ENCODE measurements at places on chromosomes 1 and 21. TPM values are rescaled to one million over a fixed set of nuclear protein-coding genes. Genes with fewer than 3 reads are reported as not detected.

PARS2 gene
- total RNA-seq = 5.7 TPM

C1orf116 gene
- 0.19 TPM for total RNA-seq

LENEP gene
- total RNA-seq = not detected

SLC22A15 gene
- total RNA-seq = 3.6 TPM

MYOM3 gene
- total RNA-seq = 0.31 TPM

FAAH gene
- total RNA-seq = 6.8 TPM

AMIGO1 gene
- 19.3 TPM for total RNA-seq

CADM3 gene
- total RNA-seq = 11.7 TPM

DNA sequence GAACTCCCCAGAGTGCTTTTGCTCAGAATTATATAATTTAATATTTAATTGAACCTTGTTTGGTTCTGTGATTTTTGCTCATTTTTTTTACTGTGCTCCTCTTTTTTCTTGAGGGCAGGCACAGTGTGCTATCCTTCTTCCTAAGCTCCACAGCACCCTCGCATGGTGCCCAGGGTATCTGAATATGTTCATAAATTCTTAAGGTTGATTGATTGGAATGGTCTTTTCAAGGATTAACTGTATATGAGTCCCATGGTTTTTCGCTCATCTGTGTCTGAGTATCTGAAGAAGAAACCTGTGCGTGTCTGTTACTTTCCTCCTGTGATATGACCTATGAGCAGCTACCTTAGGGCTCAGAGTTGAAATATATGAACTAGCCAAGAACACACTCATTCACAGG, 393.7 kb downstream of the HLX start:
- ATAC-seq = no peak

- ATAC-seq = no peak
These were observed at the start of gene KCNJ10 for GRCh38 chr1:160069460-160070231. TSS of gene KCNJ10 (minus strand) at chr1:160070160. CDS start at chr1:160042532, 27,628 bp downstream.

DNA sequence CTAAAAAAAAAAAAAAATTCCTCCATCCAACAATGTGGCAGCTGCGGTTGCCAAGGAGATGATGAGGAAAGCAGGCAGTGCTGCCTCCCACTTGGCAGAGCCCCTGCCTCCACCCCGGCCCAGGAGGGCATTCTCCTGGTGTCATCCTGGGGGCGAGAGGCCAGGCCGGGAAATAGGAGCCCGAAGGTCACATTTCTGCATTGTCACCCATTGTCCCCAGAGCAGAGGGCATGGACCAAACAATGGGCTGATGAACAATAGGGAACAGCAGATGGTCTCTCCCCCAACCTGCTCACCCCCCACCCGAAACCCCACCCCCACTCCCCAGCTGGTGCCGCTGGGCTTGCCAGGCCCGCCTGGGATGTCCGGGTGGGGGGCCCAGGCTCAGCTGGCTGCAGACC, 37.3 kb downstream of the CAMK2N1 start:
- no peak for ATAC-seq

DNA sequence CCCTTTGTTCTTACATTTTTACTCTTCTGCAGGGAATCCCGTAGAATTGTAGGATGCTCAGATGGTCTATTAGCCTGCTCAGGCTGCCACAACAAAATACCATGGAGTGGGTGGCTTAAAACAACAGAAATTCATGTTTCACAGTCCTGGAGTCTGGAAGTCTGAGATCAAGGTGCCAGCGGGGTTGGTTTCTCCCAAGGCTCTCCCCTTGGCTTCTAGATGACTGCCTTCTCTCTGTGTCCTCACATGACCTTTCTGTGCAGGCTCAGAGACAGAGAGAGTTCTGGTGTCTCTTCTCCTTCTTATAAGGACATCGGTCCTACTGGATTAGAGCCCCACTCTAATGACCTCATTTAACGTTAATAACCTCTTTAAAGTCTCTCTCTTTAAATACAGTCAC, 41.7 kb downstream of the HUNK start:
- ATAC-seq = no peak

- no peak for ATAC-seq
These were observed 162.0 kb downstream of the KIF26B start for GRCh38 chr1:245316784-245317183.

DNA sequence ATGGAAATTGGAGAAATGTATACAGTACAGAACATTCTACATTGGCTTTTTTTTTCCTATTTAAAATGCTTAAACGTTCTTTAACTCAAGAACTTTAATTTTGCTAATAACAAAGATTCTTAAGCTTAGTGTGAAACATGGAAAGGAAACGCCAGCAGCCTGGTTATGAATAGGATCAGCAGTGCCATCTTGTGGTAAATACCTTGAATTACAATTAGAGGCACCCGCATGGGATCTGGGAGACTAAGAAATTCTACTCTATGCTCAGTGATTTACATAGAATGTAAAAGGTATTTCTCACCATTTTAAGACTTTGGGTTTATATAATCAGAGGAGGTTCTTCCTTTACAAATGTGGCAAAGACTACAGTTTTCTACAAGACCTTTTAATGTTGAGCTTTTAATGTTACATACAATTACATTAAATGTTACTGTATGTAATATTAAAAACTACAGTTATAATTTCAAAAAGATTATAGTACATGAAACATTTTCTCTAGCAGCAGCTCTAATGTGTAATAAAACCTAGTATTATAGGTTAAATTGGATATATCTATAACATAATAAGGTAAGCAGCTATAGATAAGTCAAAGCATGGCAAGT, 32.1 kb upstream of the APOBEC4 start:
- ATAC-seq = no peak

DNA sequence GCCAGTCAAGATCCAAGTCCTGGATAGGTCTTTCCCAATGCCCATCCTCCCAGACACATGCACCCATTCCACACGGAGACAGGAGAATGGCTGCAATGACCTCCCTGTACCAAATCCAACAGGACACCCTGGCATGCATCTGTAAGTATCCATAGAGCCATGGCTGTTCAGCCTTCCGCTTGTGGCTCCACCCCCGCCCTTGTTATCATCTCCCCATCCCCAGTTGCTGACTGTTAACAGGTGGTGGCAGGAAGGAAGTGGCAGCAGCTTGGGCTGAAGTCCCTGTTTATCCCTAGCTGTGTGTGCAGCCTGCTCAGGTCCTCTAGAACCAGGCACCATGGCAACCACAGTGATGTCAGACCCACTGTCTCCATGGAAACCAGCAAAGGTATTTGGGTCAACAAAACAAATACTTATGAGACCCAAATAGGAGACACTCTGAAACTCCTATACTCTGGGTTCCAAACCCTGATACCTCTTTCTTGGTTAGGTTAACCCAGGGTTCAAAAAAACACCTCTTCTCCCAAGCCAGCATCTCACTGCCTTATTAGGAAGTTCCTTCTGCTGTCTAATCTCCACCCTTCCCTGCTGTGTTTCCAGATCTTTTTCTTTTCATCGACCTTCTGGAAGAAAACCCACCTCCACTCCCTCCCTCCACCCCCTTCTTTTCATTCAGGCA, 721 bp downstream of the PBXIP1 start:
- peak; percentile 28 for ATAC-seq

GRCh38 chr1:116565222-116565621, 5.6 kb downstream of the CD58 start:
- no peak for ATAC-seq

DNA sequence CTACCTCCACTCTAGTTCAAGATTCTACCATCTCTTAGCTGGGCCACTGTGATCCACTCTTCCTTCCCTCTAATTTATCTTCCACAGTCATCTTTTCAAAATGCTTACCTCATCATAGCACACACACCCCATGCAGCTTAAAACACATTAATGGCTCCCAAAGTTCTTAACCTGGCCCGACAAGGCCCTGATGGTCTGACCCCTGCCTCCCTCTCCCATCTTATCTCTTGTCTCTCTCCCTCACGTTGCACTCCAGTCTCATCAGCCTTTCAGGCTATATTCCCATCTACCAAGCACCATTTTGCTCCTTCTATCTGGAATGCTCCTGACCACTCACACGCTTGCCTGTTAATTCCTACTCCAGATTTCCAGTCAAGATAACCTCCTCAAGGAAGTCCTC, 2.5 kb upstream of the ZBTB8A start:
- no peak for ATAC-seq

DNA sequence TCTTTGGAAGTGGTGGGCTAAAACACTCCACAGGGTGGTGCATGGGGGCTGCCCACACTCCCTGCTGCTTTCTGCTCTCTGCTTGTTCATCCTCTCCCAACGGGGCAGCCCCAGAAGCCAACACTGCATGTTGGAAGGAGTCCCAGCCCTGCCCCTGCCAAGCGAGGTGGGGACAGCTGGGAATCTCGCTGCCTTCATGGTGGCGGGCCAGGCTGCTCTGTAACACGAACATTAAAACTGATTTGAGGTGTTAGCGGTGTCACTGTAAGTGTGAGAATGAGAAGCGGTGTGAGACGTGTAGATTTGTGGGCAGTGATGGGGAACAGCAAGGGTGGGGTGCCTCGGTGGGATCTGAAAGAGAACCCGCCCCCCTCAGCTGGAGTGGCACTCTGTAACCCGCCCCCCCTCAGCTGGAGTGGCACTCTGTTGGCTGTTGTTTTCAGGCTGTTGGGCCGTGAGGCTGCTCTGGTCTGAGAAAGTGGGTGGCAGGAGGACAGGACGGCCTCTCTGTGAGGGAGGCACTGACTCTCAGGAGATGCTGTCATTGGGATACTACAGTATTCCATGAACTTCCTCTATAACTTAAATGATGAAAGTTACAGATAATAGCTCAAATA, 80.9 kb downstream of the PCBP3 start:
- ATAC-seq = no peak

Data from gastroesophageal sphincter (tissue), 4 donors.